Activated CD4-positive, alpha-beta T cell treated with anti-CD3 and anti-CD28 coated beads, Interleukin-2, amount 50 U/mL, for 48 hours (primary cell): ENCODE measurements at places on chromosomes 16 and 17.

- DNase-seq, result no peak
These were observed 594.0 kb downstream of the WWOX start for GRCh38 chr16:78693496-78693895.

DNA sequence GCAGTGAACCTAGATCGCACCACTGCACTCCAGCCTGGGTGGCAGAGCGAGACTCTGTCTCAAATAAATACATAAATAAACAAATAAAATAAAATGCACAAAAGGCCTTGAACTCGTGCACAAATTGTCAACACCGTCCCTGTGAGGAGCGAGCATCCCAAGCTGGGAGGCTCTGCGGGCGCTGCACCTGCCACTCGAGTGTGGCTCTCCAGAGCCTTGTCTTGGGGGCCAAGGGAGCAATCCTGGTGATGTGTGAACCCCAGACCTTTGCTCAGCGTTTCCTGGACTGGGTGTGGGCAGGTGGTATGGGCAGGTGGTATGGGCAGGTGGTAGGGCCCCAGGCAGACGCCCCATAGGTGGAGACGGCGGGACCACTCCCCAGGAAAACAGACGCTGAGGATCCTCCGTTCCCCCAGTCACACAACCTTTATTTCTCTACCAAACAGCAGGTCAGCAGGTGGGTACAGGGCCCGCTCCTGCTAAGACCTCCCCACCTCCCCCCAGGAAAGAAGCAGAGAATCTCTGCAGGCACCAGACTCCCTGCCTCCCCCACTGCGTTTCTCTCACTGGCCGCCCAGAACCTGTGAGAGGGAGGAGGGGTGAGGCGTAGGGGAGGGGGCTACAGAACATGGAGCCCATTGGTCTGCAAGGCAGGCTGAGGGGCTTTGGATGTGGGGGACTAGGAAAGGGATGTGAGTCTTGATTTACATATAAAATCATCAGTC lies 7.4 kb upstream of the P2RX1 start:
- no peak for DNase-seq

GRCh38 chr17:2854143-2855055 lies 58.2 kb downstream of the RAP1GAP2 start:
- DNase-seq, result peak; percentile 32

DNA sequence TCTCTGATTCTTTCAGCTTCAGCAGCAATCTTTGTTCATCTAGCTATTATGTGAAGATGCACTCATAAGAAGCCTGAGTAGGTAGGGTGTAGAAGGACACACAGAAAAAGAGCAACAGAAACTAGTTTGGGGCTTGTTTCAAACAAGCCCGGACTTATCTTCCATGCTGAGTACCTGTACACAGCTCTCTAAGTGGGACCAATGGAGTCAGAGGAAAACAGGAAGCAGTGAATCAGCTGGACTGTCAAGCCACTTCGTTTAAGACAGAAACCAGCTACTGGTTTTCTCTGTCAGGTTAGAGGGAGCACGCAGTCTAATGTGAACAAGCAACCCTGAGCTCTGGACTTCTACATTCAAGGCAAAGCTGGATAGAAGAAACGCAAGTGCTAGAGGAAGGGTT lies 16.0 kb downstream of the MAP2K6 start:
- DNase-seq, result no peak

GRCh38 chr17:67525239-67526135 lies 148.4 kb downstream of the PITPNC1 start:
- DNase-seq, result no peak
